ENCODE measurements at places on chromosomes 16 and 17.

GRCh38 chr17:13851889-13852288 is 217.4 kb upstream of the COX10 start:
- DNase-seq: no peak

GRCh38 chr16:50460538-50461399 is 87.4 kb upstream of the NKD1 start:
- DNase-seq: no peak

DNA sequence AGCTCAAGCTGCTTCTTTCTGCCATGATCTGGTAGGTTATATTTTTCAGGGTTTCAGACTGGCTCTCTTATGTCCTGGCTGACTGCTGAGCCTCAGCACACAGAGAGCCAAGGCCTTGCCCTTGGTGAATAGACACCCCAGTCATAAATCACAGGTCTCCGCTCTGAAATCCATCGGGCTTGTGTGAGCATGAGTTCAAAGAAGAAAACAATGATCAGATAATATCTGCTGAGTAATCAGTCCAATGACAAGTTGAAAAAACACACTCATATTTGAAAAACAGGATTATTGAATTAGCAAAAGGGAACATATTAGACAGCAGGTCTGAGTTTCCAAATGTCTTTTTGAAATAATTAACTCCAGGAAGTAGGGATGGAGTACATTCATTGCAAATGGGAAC is 51.1 kb upstream of the NDRG4 start:
- DNase-seq: no peak

GRCh38 chr17:8793649-8794048 is 5.5 kb downstream of the MFSD6L start:
- no peak for DNase-seq

GRCh38 chr17:71339206-71339605 is 781.6 kb upstream of the SOX9 start:
- DNase-seq: no peak

DNA sequence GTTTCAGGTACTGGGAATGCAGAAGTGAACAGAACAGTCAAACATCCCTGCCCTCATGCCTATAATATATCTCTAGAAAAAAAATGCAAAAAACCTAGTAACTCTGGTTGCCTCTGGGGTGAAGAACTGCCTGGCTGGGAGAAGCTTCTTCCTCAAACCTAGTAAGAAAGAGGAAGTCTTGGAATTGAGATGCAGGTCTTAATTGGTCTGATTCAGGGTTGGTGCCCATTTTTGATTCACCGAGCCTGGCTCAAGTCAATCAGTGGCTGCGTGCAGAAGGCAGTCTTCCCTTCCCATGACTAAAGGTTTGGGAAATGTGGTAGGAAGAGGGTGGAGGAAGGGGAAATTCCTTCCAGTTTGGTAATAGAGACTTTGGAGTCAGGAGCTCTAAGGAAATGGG is 22.4 kb downstream of the CDRT15 start:
- no peak for DNase-seq

GRCh38 chr17:1947743-1948516 is 77.2 kb downstream of the RTN4RL1 start:
- no peak for DNase-seq

DNA sequence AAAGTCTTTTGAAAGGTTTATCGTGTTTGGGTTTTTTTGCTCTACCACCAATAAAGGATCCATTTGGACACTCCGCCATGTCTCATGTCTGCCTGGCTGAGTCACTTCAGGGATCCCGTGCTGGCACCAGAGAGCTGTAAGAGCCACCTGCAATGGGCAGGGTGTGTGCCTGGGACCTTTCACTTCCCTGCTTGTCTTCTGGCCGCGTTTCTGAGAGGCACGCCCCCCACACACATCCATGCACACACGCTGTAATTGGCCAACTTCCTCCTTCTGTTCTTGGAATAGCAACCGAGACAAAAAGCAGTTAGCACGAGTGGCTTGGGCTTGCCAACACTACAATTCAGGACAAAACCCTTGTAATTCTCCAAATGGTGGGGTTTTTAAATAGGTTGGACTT is 9.8 kb upstream of the SOST start:
- DNase-seq: no peak

GRCh38 chr16:30546115-30546514 is 11.5 kb upstream of the ZNF747 start:
- no peak for DNase-seq

GRCh38 chr17:68184816-68185436 is 62.9 kb upstream of the AMZ2 start:
- no peak for DNase-seq

- no peak for DNase-seq
Observed at GRCh38 chr17:18258356-18259038, at the start of gene FLII. Gene FLII (minus strand): TSS chr17:18258738. CDS start chr17:18258690, 48 bp downstream.

GRCh38 chr16:15611610-15612009 is 31.3 kb downstream of the MARF1 start:
- no peak for DNase-seq

DNA sequence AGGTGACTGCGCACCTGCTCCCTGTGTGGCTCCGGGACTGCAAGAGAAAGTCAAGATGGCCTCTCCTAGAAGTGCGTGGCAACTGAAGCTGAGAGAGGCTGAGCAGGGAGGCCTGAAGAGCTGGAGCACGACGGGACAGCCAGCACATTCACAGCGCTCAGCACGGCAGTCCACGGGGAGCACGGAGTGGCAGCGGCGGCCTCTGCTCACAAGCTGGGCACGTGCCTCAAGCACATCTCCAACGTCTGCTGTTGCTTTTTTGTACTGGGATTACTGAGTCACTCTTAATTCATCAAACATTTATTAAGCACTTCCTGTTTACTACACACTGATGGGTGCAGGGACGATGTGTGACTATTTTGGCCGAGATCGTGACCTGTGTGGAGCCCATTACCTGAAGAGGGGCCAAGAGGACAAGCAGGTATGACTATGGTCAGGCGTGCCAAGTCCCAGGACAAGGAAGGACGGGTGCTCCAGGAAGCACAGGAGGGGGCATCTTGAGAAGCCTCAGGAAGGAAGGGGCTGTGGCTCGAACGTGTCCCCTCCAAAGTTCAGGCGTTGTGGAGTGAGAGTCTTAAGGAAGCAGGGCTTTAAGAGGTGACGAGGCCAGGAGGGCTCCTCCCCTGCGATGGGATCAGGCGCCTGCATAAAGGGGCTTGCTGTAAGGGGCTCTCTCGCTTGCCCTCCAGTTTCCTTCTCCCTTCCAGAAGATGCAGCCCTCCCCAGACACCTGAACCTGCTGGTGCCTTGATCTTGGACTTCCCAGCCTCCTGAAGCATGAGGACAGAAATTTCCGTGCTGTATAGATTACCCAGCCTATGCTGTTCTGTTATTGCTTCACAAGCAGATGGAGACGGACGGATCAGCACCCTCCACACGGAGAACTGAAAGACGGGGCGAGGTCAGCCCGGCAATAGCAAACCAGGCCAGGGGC is 105.8 kb downstream of the ADCY9 start:
- no peak for DNase-seq

All from stimulated activated CD4-positive, alpha-beta T cell treated with anti-CD3 and anti-CD28 coated beads, Interleukin-15, amount 100 ng/mL, for 48 hours (primary cell).